Right lung (tissue), 10 donors: ENCODE measurements at places on chromosomes 6 and 20.

- DNase-seq = no peak
Observed at GRCh38 chr20:16405254-16405653, 168.0 kb downstream of the KIF16B start.

DNA sequence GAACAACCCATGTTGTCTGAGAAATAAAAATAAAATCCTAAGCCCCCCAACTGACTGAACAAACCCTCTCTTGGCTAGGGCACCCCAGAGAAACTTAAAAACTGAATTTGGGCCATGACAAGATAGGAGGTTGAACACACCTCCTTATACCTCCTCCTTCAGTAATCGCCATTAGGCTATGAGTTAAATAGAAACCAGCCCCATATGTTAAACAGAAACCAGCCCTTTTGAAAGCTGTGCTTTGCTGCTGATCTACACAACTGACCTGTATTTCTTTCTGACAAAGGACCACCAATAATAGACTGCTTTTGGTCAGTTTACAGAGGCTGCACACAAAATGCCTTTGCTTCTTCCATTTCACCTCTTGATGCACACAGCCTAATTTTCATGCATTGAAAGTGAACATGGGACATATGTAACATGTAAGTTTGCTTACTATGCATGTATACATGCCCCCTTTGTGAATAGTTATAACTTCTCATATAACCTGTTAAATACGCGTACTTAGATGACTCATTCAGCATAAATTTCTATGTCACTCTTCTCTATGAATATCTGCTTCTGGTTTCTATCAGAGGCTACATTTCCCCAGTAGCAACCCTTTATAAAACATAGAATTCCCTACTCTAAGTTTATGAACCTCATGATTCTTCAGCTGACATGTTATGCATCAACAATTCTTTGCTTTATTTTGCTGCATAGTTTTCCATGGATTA lies 462.9 kb downstream of the COL12A1 start:
- DNase-seq = no peak

DNA sequence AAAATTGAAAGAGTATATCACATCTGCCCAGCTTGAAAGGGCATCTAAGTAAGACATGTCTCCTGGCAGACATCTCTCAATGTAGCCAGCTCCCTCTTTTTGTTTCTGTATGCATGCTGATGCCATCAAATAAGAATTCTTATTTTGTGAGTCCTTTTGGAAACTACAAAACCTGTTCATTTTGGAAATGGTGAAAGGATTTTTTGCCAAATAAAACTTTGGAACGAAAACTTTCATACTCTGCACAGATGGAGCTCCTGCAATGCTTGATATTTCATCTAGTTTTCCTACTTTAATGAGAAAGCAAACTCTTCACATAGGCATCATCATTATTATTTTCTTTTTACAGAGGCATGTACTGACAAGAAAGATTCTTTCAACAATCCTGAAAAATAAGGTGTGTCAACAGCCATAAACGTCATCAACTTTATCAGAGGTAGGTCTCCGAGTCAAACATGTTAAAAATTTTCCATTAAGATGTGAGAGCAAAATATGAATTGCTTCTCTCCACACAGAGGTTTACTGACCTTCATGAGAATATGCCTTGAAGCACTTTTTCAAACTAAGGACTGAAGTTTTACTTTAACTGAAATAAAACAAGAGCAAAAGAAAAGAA lies 26.2 kb upstream of the CMTR1 start:
- DNase-seq = no peak

DNA sequence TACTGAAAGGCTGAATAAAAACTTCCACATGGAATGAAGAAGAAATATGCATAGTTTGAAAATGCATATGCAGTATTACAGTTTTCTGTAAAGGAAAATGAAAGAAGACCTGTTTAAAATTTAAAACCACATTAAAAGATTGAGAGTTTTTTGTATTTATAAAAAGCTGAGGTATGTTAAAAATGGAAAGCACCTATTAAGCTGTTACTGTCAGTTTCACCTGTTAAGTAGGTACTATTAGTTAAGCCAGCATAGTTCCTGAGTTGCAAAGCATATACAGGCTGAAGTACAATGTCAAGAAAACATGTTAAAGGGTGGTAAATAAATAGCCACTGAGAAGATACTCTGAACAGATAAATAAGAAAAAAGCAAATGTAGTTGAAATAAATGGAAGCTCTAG lies 69.9 kb downstream of the ATXN1 start:
- no peak for DNase-seq

DNA sequence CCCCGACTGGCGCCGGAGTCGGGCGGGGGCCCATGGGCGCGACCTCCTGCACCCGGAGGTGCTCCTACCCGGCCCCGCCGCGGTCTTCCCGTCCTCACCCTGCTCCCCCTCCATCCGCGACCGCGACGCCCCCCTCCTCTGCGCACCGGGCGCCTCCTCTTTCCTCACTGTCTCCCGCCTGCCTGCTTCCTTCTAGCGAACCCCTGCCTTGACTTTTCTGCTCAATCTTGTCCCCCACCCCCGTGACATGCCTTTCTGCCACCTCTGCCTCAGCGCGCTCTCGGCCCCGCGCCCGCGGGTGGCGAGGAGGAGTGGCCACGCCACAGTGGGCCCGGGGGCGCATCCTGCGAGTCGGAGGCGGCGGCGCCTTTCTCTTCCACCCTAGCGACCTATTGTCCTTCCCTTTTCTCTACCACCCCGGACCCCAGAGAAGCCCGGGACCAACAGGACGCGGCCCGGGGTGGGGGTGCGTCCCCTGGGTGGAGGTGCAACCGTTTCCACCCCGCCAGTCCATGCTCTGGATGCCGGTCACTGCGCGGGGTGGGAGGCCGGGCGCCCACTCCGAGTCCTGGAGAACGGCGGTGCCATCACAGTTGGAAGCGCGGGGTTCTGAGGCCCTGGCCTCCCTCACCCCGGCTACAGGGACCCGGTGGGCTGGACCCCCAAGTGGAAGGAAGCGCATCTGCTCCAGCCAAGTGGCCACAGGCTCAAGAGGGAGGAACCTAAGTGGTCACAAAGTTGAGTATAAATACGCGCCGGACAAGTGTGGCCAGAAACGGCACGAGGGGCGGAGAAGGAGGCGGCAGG lies 2.0 kb downstream of the PDE10A start:
- no peak for DNase-seq

DNA sequence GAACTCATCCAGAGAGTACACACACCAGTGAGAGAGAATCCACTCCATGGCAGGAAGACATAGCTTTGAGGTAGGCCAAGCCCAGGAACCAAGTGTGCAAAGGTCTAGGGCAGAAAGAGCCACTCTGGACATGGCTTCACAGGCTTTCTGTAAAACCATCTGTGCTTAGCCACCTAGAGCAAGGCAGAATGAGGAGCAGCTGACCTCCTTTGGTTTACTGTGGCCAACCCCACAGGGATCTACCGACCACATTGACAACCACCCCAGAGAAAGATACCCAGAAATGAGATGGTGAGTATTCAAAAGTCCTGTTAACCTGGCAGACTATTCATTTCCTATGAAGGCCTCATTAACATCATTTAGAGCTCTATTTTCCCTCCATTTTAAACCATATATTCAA lies 10.5 kb downstream of the ZHX3 start:
- DNase-seq = no peak

DNA sequence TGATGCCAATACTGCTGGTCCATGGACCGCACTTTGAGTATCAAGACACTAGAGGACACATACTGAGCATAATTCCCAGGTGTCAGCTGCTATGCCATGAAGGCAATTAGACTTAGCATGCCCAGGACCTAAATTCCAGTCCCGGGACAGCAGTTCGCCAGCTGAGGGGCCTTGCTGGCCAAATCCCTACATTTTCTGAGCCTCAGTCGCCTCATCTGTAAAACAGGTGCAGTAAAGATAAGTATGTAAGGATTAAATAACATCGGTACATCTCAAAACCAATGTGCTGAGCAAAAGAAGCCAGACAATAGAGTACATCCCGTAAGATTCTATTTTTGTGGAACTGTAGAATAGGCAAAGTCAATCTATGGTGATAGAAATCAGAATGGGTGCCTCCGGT lies 1.0 kb downstream of the BFSP1 start:
- no peak for DNase-seq

- no peak for DNase-seq
Observed at GRCh38 chr6:119314885-119315272, 34.7 kb downstream of the MAN1A1 start.

- no peak for DNase-seq
Observed at GRCh38 chr20:5531318-5532081, 214.7 kb upstream of the PROKR2 start.

GRCh38 chr20:35489717-35490116 lies 34.3 kb downstream of the CEP250 start:
- no peak for DNase-seq

DNA sequence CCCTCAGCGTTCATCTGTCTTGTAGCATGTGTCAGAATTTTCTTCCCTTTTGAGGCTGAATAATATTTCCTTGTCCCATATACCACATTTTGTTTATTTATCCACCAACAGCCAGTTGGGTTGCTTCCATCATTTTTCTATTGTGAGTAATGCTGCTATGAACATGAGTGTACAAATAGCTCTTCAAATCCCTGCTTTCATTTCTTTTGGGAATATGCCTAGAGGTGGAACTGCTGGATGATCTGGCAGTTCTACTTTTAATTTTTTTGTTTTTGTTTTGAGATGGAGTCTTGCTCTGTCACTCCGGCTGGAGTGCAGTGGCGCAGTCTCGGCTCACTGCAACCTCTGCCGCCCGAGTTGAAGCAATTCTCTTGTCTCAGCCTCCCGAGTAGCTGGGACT lies 64.7 kb downstream of the SASH1 start:
- no peak for DNase-seq

GRCh38 chr20:61758564-61759200 lies 307.0 kb downstream of the TAF4 start:
- no peak for DNase-seq
